Smooth muscle cell of the coronary artery (primary cell): ENCODE measurements at places on chromosomes 7 and 10. TPM values are rescaled to one million over a fixed set of nuclear protein-coding genes. Genes with fewer than 3 reads are reported as not detected.

The LRGUK gene
- total RNA-seq: 0.08 TPM in 1 of 2 replicates, not detected in the other

The CALCR gene
- total RNA-seq: not detected in 2 replicates

The TMEM176B gene
- total RNA-seq: 4.8 TPM in 1 of 2 replicates, not detected in the other

The GIMAP2 gene
- total RNA-seq: 0.60 and 4.7 TPM in 2 replicates

The BICC1 gene
- total RNA-seq: 91.9 and 102 TPM in 2 replicates

The ARHGEF35 gene
- total RNA-seq: 2.0 and 6.1 TPM in 2 replicates

The HOXA11 gene
- not detected in 2 replicates for total RNA-seq

The GTPBP10 gene
- 11.5 and 17.9 TPM in 2 replicates for total RNA-seq

The AKR1C4 gene
- not detected in 2 replicates for total RNA-seq

The ANKRD61 gene
- 0.15 and 0.35 TPM in 2 replicates for total RNA-seq

The CPN1 gene
- not detected in 2 replicates for total RNA-seq

The ASZ1 gene
- total RNA-seq: not detected in 2 replicates

The APBB1IP gene
- total RNA-seq: 5.9 TPM in 1 of 2 replicates, not detected in the other

The STAG3 gene
- total RNA-seq: 0.30 and 1.4 TPM in 2 replicates

The RHOBTB1 gene
- total RNA-seq: 13.9 and 30.4 TPM in 2 replicates

The COBL gene
- under 0.01 TPM in 1 of 2 replicates, not detected in the other for total RNA-seq

The NRG3 gene
- total RNA-seq: 0.15 TPM in 1 of 2 replicates, not detected in the other

The SIRT1 gene
- total RNA-seq: 7.3 and 8.5 TPM in 2 replicates

The CREB5 gene
- 2.5 and 2.6 TPM in 2 replicates for total RNA-seq

The PTPRZ1 gene
- 0.12 and 0.15 TPM in 2 replicates for total RNA-seq

The ZNF485 gene
- 1.3 and 2.2 TPM in 2 replicates for total RNA-seq

The OPN1SW gene
- not detected in 2 replicates for total RNA-seq

The SLC16A12 gene
- 0.12 and 0.75 TPM in 2 replicates for total RNA-seq
